WERI-Rb-1 (cell line): ENCODE measurements at places on chromosomes 12 and 14.
A peak's percentile ranks its signal among the peaks of the same experiment; 100 is the strongest.

- DNase-seq, result peak; percentile 75
Observed at GRCh38 chr12:19186722-19187661, 57.5 kb downstream of the PLEKHA5 start.

DNA sequence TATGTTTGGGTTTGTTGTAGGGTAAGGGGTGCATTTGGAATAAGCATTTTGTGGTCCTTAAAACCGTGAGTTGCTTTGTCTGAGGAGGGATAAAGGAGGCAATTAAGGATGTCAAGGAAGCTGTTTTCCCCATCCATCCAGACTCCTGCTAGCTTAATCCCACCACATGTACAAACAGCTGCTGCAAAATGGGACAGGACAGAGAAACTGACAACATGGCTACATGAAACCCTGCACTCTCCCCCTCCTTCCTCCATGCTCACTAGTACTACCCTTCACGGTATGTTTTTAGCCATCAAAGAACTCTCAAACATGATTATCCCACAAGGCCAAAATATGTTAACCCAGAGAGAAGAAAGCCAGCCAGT lies 20.6 kb downstream of the ST8SIA1 start:
- DNase-seq, result no peak

- peak; percentile 39 for DNase-seq
Observed at GRCh38 chr12:4353785-4354208, 25.7 kb downstream of the FGF23 start.

DNA sequence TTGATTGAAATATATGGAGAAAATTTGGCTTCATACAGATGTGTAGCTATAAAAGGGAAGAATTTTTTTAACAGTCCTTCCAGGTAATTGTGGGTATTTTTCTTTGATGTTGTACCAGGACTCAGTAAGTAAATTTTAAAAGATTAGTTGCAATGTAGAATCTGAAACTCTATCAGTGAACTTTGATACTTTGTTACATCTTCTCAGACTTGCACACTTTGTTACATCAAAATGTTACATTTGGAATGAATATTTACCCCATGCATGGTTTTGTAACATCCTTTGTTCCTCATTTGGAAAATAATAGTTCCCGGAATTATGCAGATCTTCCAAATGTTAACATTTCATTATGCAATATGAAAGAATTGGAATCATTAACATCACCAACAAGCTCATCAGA lies 13.8 kb downstream of the MTHFD1 start:
- no peak for DNase-seq

GRCh38 chr12:84689638-84690037 lies 223.0 kb downstream of the SLC6A15 start:
- no peak for DNase-seq

GRCh38 chr14:103492156-103492925 lies 30.3 kb downstream of the CKB start:
- DNase-seq, result no peak

DNA sequence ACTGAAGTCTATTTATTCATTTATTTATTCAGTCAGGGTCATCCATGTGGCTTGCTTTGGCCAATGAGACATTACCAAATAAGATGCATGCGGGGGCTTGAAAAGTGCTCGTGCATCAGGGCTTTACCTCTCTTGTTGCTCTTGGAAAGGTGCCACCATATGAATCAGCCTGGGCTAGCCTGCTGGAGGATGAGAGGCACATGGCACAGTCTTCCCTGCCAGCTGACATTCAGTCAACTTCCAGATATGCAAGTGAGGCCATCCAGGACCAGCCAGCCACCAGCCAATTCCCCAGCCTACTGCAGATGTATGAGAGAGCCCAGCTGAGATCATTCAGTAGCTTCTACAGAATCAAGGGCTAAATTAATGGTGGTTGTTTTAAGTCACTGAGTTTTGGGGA lies 105.2 kb upstream of the RPH3A start:
- DNase-seq, result no peak

DNA sequence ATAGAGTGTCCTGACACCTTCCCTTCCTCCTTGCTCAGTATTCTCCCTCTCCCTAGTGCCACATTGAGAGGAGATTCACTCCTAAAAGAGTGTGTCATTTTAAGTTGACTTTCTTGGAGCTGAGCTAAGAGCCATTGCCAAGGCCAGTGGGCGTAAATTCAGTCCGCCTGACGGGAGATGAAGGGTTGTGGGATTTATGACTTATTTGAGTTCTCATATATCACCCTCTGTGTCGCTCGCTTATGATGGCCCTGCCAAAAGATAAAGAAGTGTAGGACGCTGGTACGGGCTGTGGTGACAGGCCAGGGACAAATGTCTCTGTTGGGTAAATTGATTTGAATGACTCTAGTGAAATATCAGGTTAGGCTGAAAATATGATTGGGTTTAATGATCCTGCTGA lies 867.4 kb downstream of the NRXN3 start:
- DNase-seq, result no peak
